ENCODE measurements at places on chromosomes 16 and 17.

GRCh38 chr16:17348042-17348783 is 122.5 kb downstream of the XYLT1 start:
- no peak for DNase-seq

- no peak for DNase-seq
These were observed 51.8 kb downstream of the PIMREG start for GRCh38 chr17:6496116-6496481.

DNA sequence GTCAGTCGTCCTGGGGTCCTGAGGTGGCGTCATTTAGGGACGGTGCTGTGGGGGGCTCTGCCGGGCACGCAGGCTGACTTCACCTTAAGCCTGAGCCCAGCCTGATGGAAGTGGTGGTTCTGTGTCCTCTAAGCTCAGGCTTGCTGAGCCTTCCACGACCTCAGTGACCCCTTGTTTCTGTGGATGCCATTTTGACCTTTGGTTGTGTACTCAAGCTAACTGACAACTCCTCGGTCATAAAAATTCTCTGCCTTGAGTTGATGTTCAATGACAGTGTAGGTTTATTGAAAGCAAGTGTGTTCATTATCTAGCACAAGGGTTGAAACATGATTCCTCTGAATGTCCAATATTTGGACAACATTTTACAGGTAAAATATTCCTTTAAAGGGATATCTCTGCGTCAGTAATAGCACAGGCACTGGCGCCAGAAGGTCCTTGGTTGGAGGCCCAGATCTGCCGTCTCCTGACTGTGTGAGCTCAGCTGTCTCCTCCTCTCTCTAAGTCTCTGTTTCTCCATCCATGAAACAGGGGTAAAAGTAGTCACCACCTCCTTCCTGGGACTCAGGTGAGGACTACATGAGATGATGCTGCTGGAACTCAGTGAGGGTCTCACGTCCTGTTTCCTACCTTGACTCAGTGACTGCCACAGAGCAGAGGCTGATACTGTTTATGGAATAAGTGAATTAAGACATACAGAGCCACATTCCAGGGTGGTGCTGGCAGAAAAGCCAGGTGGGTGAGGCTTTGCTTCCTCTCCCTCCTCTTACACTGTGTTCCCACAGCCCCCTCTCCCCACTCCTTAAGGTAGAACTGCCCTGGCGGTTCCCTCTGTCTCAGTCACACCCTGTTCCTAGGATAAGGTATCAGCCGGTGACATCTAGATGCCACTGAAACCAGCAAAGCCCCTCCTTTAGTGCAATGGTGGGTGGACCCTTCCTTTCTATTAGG is 75.7 kb downstream of the IRF8 start:
- no peak for DNase-seq

- no peak for DNase-seq
These were observed 47.8 kb downstream of the BMERB1 start for GRCh38 chr16:15482068-15482747.

GRCh38 chr16:89473791-89474414 is 16.5 kb downstream of the ANKRD11 start:
- peak; percentile 31 for DNase-seq

- peak; percentile 70 for DNase-seq
These were observed 43.0 kb upstream of the TOB1 start for GRCh38 chr17:50908860-50909764.

GRCh38 chr17:56085576-56086267 is 67.6 kb upstream of the ANKFN1 start:
- DNase-seq = no peak

GRCh38 chr16:76428858-76429257 is 151.7 kb downstream of the CNTNAP4 start:
- DNase-seq = no peak

DNA sequence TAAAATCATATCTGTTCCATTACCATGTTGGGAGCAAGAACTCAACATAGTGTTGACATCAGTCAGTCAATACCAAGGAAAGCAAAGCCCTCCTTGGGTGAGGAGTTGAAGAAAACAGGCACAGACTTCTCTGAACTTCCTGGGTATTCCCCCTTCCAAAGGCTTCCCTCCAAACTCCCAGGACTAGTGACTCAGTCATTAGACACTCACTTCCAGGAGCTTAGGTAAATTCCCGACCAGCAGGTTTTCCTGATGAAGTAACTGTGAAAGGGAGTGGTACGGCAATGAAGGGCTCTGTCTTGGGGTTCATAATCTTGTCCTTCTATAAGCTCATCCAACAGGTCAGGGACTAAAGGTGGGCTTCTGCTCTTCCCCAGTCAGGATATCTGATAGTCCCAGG is 293.8 kb upstream of the AXIN2 start:
- DNase-seq = no peak

- no peak for DNase-seq
These were observed 6.0 kb upstream of the RNF135 start for GRCh38 chr17:30964876-30965275.

DNA sequence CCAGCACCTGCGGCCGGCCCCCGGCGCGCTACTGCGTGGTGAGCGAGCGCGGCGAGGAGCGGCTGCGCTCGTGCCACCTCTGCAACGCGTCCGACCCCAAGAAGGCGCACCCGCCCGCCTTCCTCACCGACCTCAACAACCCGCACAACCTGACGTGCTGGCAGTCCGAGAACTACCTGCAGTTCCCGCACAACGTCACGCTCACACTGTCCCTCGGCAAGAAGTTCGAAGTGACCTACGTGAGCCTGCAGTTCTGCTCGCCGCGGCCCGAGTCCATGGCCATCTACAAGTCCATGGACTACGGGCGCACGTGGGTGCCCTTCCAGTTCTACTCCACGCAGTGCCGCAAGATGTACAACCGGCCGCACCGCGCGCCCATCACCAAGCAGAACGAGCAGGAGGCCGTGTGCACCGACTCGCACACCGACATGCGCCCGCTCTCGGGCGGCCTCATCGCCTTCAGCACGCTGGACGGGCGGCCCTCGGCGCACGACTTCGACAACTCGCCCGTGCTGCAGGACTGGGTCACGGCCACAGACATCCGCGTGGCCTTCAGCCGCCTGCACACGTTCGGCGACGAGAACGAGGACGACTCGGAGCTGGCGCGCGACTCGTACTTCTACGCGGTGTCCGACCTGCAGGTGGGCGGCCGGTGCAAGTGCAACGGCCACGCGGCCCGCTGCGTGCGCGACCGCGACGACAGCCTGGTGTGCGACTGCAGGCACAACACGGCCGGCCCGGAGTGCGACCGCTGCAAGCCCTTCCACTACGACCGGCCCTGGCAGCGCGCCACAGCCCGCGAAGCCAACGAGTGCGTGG is 1.5 kb downstream of the NTN1 start:
- DNase-seq = no peak

DNA sequence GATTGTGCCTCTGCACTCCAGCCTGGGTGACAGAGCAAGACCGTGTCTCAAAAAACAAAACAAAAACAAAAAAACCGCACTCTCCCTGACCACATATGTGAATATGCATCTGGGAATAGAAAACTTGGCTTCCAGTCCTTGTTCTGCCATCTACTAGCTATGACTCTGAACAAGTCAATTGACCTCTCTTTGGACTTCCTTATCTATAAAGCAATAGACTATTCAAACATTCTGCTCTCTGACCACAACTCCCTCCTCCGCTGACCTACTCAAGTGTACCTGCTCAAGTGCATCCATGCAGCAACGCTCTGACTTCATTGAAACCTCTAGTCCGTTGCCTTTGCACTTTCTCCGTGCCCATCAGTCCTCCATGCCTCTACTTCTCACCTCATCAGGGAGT is 52.6 kb upstream of the KDM6B start:
- no peak for DNase-seq

DNA sequence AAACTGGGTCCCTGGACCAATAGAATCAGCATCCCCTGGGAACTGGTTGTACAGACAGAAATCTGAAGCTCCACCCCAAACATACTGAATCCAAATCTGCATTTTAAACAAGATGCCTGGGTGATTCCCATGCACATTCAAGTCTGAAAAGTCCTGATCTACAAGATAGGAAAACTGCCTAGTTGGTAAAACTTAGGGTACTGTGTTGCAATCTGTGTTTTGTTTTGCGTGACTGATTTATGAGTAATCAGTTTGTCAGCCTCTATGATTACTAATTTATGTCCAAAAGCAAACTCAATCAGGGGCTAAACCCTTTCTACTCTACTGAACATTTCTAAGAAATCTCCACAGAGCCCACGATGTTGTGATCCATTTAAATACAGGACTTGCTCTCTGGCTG is 103.8 kb downstream of the YPEL2 start:
- no peak for DNase-seq

GRCh38 chr17:34246881-34247280 is 8.2 kb upstream of the CCL2 start:
- no peak for DNase-seq

DNA sequence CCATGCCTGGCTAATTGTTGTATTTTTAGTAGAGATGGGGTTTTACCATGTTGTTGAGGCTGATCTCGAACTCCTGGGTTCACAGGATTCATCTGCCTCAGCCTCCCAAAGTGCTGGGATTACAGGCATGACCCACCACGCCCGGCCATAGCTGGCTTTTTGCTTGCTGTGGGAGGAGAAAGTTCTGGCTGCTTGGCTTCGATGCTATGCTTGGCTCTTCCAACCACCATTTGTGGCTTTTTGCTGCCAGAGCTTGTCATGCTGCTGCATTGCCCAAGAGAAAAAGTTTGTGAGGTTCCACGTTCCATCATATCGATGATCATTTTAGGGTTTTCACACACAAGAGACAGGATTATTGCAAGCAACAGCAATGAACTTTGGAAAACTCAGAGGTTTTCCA is 16.2 kb downstream of the BMERB1 start:
- DNase-seq = no peak

DNA sequence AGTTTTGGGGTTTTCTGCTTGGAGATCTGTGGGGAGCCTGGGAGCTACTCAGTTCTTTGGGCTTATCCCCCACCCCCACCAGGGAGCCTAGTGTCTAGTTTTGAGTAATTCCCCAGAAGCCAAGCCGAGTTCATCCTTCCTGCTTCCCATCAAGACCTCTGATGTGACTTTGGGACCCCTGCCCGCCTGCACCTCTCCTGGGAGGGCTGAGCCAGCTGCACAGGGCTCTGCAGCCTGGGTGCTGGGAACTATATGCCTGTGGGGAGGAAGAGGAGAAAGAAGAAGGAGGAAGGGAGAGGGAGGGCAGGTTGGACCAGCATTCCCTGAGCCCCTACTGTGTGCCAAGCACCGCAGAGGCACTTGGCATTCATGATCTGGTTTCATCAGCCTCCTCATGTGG is 178.9 kb downstream of the TMEM132E start:
- DNase-seq = no peak

DNA sequence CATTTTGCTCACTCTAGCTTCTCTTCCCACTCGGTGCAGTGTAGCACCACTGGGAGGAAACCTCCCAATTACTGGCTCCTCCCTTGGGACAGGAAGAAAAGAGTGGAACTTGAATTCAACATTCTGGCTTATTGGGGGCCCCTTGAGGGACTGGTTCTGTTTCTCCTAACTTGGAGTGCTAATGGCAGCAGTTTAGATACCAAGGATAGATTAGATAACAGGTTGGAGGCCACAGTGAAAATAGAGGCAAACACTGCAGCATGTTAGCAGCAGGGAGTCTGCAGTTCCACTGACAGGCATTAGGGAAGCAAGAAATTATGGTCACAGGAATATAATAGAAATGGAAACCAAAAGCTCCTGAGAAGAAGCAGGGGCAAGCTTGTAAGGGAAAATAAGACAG is 322.0 kb downstream of the ABCC12 start:
- DNase-seq = no peak

- DNase-seq = peak; percentile 78
These were observed 23.5 kb downstream of the USP36 start for GRCh38 chr17:78817123-78817522.

DNA sequence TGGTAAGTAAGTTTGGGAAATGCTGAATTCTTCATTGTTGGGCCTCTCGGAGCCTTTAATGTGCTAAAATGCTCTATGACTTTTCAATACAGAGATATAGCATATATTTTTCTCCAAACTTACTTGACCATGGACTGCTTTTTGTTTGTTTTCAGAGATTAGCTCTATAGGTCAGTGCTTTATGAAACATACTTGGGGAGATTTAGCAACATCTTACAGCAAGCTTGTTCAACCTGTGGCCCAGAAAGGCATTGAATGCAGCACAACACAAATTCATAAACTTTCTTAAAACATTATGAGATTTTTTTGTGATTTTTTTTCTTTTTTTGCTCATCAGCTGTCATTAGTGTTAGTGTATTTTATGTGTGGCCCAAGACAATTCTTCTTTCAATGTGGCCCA is 1.0 kb upstream of the KRTAP3-1 start:
- no peak for DNase-seq

DNA sequence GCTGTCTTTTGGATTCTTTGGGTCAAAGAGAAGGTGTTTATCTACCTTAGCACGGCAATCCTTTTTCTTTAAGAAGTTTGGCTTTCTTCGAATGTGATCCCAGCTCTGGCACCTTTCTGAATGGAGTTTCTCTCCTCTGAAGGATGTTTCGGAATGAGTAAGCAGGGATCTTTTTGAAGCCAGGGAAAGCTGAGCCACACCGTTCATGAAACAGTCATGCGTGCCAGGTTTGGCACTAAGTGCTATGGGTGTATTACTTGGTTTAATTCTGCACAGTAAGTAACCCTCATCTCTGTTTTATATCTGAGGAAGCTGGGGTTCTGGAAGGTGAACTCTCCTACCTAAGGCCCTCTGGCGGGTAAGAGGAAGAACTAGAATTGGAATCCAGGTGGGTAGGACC is 234.5 kb downstream of the NTN1 start:
- no peak for DNase-seq

- peak; percentile 50 for DNase-seq
These were observed 60.0 kb upstream of the MPHOSPH6 start for GRCh38 chr16:82229800-82230619.

DNA sequence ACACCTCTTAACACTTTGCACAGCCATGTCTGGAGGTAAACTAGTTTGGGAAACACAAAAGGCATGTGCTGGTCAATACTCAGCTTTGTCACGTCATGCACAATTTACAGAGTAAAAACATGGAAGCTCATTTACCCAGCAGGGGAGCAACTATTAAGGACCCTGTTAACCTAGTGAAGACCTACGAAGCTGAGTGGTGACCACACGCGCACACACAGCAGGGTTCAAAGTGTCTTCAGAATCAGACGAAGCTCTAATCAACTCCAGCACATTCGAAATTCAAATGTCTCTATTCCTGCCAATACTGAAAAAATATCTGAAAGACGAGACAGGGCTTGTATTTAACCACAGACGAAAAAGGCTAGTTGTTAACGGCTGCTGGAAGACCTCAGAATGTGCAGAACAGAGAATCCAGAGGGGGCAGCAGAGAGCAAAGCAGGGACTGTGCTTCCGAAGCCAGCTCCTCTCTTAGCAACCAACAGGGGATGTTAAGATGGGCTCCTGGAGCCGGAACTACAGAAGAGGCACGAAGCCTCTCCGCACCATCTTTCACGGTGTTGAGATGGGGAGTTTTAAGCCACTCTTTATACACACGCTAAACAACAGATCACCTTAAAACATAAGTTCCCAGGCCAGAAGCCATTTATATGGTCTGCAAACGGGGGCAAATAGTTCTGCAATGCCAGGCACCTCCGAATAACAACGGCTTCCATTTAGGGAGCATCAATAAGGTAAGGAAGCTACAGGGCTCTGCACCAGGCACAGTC is 45.7 kb downstream of the CMTM4 start:
- peak; percentile 81 for DNase-seq

Data from CD4-positive, alpha-beta T cell treated with Interleukin-1 beta for 1 hour (primary cell).